Caco-2 (cell line): ENCODE measurements at places on chromosomes 2 and 18. TPM values are rescaled to one million over a fixed set of nuclear protein-coding genes. Genes with fewer than 3 reads are reported as not detected.

DNA sequence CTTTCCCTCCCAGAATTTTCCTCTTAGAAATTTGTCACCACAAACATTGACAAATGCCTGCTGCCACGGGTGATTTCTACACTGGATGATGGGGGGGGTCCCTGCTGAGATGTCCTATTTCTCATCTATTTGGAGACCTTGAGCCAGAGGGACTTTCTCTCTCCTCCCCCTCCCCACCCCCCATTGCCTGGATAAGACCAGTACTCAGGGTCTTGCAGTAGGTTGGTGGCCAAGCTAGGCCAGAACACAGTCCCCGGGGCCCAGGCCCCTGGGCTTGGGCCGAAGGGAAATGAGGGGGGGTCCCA lies 560 bp upstream of the DUSP2 start:
- DNase-seq, result no peak

DNA sequence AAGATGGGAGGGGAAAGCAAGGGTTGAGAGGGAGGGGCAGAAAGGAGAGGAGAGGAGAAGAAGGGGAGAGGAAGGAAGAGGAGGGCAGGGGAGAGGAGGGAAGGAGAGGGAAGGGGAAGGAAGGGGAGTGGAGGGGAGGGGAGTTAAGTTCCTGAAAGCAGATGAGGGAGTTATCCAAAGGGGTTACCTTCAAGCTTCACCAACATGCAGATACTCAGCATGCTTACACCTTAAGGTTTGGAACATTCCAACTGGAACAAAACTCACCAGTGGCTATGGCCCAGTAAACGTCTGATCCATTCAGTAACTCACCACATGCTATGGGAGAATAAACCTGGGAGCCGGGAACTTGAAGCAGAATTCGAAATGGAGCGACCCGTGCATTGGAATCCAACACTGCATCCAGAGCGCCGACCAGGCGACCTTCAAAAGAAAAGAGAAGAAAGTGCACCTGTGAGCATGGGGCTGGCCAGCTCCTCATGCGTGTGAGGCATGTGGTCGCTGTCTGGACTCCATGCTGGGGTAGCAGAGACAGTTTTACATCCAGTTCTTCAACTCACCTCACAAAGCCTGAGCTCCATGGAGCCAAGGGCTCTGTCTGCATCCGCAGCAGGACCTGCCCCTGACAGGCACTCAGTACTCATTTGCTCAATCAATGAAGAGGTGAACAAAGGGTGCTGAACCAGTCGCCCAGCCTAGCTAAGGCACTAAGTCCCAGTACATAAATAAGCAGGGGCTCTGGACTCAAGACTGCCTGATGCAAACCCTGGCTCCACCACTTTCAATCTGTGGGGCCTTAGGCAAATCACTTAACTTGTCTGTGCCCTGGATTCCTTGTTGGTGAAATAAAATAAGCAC lies 61.0 kb downstream of the TBC1D8 start:
- no peak for DNase-seq

DOK6 gene
- total RNA-seq, result not detected in 2 replicates

- DNase-seq, result peak; percentile 69
Measured at GRCh38 chr2:221571551-221572218, 419 bp downstream of the EPHA4 start.

ARHGAP25 gene
- 0.48 and 0.58 TPM in 2 replicates for total RNA-seq

GRCh38 chr2:234747032-234747431 lies 204.8 kb upstream of the SH3BP4 start:
- DNase-seq, result no peak

LNPK gene
- 18.1 and 19.1 TPM in 2 replicates for total RNA-seq

- DNase-seq, result no peak
Measured at GRCh38 chr2:226078666-226079065, 679.2 kb downstream of the NYAP2 start.

DNA sequence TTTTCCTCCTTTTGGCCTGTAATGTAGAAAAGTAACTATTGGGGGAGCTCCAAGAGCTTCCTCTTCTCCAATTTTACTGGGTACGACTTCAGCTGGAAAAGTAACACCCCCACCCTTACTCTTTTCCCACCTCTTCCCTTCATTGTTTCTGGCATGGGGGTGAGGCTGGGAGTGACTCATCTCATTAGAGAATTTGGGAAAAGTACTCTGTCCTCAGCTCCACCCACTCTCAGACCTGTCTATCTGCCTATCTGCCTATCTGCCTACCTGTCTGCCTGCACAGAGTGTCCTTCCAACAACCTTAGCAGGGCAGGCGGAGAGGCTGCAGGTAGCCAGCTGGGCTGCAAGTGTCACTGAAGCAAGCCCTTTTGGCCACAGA lies 93.6 kb downstream of the EPHA4 start:
- DNase-seq, result no peak

- DNase-seq, result no peak
Measured at GRCh38 chr2:47056374-47056773, 98.7 kb downstream of the STPG4 start.

- no peak for DNase-seq
Measured at GRCh38 chr2:24508878-24509277, 17.8 kb downstream of the NCOA1 start.

DNA sequence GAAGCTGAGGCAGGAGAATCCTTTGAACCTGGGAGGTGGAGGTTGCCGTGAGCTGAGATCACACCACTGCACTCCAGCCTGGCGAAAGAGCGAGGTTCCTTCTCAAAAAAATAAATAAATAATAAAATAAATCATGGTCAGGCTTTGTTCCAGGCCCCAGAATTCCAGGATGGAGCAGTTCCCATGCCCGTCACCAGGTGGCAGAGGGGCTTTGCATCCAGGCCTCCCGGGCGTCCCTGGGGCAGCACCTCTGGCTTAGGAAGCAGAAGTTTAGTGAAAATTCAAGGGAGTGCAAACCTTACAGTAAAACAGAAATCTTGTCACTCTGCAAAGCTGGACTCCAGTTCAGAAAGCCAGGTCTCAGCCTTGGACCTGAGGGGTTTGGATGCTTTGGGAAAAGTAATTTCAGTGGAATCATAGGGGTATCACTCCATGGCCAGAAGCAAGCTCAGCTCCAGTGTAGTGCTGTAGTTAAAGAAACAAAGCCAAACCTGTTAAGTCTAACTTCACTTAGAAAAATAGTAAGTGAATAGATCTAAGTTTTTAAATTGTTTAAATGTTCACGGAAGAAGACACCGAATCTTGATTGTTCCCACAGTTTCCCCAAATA lies 512.7 kb downstream of the CMPK2 start:
- peak; percentile 69 for DNase-seq

FER1L5 gene
- 0.07 and 0.09 TPM in 2 replicates for total RNA-seq

RNU2-63P gene
- total RNA-seq, result 18.6 and 19.4 TPM in 2 replicates

CRYGD gene
- not detected in 2 replicates for total RNA-seq

GRCh38 chr2:37665043-37665442 lies 6.4 kb downstream of the CDC42EP3 start:
- no peak for DNase-seq

- no peak for DNase-seq
Measured at GRCh38 chr2:240240017-240240734, 99.7 kb upstream of the OTOS start.

- DNase-seq, result no peak
Measured at GRCh38 chr2:219595256-219595655, 2.4 kb upstream of the STK11IP start.

- no peak for DNase-seq
Measured at GRCh38 chr2:2466534-2466933, 135.5 kb upstream of the MYT1L start.

TUBB8B gene
- total RNA-seq, result 0.91 and 1.4 TPM in 2 replicates

KIAA1328 gene
- total RNA-seq, result 3.9 and 4.9 TPM in 2 replicates

REG1B gene
- total RNA-seq, result not detected in 2 replicates

DNA sequence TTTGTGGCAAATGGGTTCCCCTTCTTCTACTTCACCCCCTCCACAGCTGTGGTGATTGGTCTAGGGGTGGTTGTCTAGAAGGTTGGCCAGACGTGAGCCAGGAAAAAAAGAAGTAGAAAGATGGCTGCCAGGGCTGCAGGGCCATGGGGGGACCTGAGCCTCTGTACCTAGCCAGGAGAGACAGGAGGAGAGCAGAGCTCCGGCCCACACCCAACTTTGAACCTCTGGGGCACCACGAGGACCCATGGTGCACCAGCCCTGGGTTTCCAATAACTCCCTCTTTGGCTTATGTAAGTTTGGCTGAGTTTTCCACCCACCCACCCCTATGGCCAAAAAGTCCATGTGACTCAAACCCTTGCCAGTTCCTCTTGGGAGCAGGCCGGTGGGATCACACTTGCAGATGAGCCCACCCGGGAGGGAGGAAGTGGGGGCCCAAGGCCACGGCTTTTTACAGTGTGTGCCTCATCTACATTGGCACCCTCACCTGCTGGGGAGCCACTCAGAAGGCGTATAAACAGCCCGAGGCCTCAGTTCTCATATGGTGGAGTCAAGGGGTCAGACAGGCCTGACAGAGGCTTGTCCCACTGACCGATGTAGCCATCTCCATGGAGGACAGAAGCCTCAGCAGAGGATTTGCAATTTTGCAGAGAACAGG lies 293.1 kb upstream of the HDAC4 start:
- DNase-seq, result no peak

DNA sequence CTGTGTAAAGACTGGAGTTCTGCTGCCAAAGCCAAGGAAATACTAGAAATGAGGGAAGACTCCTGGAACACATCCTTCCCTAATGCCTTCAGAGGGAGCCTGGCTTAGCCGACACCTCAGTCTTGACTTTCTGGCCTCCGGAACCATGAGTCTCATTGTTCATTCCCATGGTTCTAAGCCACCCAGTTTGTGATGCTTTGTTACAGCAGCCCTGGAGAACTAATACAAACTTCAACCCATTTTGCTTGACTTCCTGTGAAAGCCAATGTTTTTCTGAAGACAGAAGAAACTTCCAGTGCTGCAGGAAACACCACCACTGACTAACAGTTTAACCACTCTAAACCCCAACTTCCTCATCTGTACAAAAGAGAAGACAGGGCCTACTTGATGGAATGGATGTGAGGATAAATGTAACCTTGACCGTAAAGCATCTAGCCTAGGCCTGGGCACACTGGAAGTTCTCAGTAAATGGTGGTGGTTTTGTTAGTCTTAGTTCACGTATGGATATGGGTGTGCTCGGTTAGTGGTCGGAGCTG lies 85.9 kb upstream of the RFX8 start:
- no peak for DNase-seq

GRCh38 chr2:188880740-188881139 lies 93.4 kb upstream of the COL3A1 start:
- DNase-seq, result no peak

DNA sequence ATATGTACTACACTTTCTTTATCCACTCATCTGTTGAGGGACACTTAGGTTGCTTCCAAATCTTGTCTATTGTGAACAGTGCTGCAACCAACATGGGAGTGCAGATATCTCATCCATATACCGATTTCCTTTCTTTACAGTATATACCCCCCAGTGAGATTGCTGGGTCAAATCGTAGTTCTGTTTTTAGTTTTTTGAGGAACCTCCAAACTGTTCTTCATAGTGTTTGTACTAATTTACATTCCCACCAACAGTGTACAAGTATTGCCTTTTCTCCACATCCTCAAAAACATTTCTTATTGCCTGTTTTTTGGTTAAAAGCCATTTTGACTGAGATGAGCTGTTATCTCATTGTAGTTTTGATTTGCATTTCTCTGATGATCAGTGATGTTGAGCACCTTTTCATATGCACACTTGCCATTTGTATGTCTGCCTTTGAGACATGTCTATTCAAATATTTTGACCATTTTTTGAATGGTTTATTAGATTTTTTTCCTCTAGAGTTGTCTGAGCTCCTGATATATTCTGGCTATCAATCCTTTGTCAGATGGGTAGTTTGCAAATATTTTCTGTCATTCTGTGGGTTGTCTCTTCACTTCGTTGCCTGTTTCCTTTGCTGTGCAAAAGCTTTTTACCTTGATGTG lies 12.2 kb downstream of the PLEK start:
- DNase-seq, result no peak

POTEC gene
- not detected in 2 replicates for total RNA-seq

GRCh38 chr18:37563931-37564392 lies 1.6 kb downstream of the CELF4 start:
- DNase-seq, result no peak

DNA sequence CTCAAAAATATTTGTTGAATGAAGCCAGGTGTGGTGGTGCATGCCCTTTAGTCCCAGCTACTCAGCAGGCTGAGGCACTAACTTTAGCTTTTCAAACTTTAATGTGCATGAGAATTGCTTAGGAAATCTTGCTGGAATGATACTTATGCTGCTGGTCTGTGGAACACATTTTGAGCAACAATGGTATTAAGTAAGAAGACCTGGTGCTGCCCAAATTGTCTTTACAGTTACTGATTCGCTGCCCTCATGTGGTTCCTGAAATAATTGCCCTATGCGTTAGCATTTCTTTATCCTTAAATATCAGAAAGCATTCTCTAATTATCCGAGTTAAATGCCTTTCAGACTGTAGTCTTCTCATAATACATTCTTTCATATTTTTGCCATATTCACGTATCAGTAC lies 76.0 kb upstream of the SESTD1 start:
- DNase-seq, result peak; percentile 30

DNA sequence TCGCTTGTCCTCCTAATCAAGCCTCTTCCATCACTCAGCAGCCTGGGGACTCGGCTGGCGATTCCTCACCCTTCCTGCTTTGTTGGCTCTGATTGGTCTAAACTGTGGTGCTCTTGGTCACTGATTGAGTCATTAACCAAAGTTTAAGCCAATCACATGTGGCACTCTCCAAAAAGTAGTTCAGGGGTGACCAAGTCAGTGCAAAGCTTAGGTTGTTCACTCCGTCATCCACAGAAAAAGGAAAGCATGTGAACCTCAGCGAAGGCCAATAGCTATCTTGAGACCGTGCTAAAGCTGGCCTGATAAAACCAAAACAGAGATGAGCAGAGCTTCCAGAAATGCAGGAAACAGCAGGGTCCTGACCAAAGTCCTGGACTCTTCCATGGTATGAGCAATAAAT lies 4.9 kb downstream of the ALPK2 start:
- DNase-seq, result peak; percentile 46

- no peak for DNase-seq
Measured at GRCh38 chr2:20157193-20157891, 67.6 kb downstream of the SDC1 start.

OR6B2 gene
- total RNA-seq, result not detected in 2 replicates

DNA sequence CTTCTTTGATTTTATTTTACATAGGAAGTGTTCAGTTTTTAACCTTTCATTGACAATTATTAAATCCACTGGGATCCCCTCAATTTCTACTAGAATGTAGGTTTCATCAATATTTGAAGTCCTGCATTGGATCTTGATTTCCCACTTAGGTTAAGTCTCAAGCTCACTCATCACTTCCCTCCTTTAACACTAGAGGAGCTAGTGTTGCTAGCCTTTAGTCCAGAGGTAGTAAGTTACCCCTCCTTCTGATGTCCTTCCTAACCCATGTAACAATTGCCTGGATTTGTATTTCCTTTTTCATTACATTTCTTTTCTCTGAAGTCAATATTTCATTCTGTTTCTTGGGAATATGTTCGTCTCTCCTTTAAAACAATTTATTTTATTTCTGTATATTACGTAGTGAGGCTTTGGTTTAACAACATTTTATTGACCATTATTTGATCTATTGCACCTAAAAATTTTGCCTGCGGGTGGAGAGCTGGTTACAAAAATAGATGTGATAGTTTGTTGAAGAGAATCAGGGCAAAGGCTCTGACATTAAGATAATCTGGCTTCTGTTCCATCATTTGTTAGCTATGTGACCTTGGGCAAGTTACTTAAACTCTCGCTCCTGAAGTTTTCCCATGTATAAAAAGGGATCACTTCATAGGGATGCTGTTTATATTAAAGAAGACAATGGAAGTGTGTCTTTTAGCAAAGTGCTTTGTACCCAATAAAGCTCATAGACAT lies 833.0 kb downstream of the SLC4A3 start:
- no peak for DNase-seq

GRCh38 chr2:1993711-1994682 lies 249.7 kb upstream of the PXDN start:
- DNase-seq, result no peak
